CD14-positive monocyte (primary cell): ENCODE measurements at places on chromosomes 1 and 21. TPM values are rescaled to one million over a fixed set of nuclear protein-coding genes. Genes with fewer than 3 reads are reported as not detected.
A peak's percentile ranks its signal among the peaks of the same experiment; 100 is the strongest.

The RNASEL gene
- polyA plus RNA-seq = 12.3 TPM

DNA sequence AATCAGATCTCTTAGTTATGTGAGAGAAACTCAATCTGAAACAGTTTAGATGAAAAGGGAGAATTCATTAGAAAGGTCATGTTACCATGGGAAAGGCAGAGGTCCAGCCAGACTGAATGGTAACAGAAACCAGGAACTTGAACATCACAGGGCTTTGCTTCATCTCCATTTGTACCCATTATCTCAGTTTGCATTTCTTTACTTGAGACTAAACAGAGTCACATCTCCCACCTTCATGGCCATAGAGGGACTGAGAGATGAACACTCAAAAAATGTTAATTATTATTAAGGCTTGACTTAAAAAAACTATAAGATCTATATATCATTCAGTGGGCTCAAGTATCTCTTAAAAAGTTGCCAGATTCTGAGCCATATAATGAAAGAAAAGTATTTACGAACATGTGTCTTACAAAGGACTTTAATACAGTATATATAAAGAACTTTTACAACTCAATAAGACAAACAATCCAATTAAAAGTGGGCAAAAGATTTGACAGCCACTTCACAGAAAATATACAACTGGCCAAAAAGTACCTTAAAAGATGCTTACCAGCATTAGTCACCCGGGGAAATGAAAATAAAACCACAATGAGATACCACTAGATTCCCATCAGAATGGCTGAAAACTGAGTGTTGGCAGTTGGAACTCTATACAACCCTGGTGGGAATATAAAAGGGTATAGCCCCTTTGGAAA is 13.2 kb downstream of the KYAT3 start:
- H3K4me1 ChIP-seq = peaks cover 14% of the 10 kb centered on the region
- no peak for DNase-seq
- no peaks in the 10 kb centered on the region for H3K27me3 ChIP-seq
- H3K27ac ChIP-seq = no peak overlapping the region
- H3K4me3 ChIP-seq = no peak overlapping the region

- no peak overlapping the region for H3K27ac ChIP-seq
- H3K36me3 ChIP-seq = no peaks in the 10 kb centered on the region
- H3K4me3 ChIP-seq = no peak overlapping the region
- no peaks in the 10 kb centered on the region for H3K4me1 ChIP-seq
Measured at GRCh38 chr1:191804311-191804710, 354.0 kb upstream of the RGS18 start.

DNA sequence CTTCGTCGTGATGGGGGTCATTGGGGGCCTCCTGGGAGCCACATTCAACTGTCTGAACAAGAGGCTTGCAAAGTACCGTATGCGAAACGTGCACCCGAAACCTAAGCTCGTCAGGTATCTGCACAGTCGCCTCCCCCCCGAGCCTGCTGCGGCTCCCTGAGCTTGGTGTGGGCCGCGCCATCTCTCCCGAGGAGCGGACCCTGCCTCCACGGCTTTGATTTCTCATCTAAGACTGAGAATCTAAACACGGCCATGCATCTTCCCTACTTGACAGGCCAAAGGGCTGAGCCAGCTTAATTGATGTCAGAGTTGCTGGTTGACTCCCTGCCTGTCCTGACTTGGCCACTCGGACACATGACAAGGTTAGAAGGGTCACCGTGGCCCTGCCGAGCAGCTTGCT is 19.1 kb downstream of the NPPA start:
- H3K4me3 ChIP-seq = no peak overlapping the region
- H3K27me3 ChIP-seq = no peaks in the 10 kb centered on the region
- H3K4me1 ChIP-seq = no peaks in the 10 kb centered on the region
- no peak for DNase-seq
- H3K27ac ChIP-seq = no peak overlapping the region
- peaks cover 99% of the 10 kb centered on the region for H3K36me3 ChIP-seq

DNA sequence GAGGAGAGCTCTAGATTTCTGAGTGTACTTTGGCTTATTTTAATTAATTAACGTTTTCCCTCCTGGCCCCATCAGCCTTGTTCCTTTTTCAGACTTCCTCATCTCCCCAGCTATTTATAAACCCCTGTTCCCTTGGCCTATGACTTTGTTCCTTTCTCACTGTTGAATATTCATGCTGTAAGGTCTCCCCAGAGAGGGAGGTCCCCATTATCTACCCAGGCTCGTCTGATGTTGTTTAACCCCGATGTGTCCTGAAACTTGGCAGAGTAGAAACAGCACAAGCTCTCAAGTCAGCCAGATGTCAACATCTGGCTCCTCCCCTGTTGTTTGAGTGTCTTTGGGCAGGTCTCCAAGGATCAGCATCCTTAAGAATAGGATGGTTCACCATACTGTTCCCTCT is 153.6 kb downstream of the HIVEP3 start:
- H3K4me1 ChIP-seq = peaks cover 82% of the 10 kb centered on the region
- H3K36me3 ChIP-seq = no peaks in the 10 kb centered on the region
- H3K4me3 ChIP-seq = peak overlapping the region; percentile 66
- peak overlapping the region; percentile 84 for H3K27ac ChIP-seq
- no peaks in the 10 kb centered on the region for H3K27me3 ChIP-seq
- DNase-seq = peak; percentile 69

GRCh38 chr1:225435487-225435886 is 7.6 kb upstream of the LBR start:
- no peaks in the 10 kb centered on the region for H3K36me3 ChIP-seq
- H3K27me3 ChIP-seq = no peaks in the 10 kb centered on the region
- no peak for DNase-seq
- no peak overlapping the region for H3K27ac ChIP-seq
- H3K4me3 ChIP-seq = no peak overlapping the region

The SPRR2E gene
- polyA plus RNA-seq = not detected

DNA sequence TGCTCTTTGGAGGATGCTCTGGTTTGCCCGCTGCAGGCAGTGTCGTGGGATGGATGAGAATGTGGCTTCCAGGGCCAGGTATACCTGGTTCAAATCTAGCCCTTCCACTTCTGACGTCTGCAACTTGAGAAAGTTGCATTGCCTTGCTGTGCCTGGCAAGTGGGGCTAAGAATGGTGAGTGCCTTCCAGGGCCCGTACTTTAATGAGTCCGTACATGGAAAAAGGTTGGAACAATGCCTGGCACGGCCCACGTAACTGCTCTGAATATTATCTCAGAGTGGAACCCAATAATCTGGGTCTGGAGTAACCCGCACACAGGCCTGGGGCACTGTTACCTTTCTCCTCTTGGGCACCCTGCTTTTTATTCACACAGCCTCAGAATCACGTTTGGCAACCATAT is 146.7 kb upstream of the EDN2 start:
- no peaks in the 10 kb centered on the region for H3K4me1 ChIP-seq
- H3K4me3 ChIP-seq = no peak overlapping the region
- DNase-seq = no peak
- H3K27me3 ChIP-seq = no peaks in the 10 kb centered on the region

The CD1B gene
- polyA plus RNA-seq = 1.3 TPM

GRCh38 chr1:29259802-29260441 is 23.6 kb downstream of the PTPRU start:
- peaks cover 59% of the 10 kb centered on the region for H3K27me3 ChIP-seq
- peak; percentile 32 for DNase-seq
- peaks cover 9% of the 10 kb centered on the region for H3K4me1 ChIP-seq
- no peak overlapping the region for H3K27ac ChIP-seq

DNA sequence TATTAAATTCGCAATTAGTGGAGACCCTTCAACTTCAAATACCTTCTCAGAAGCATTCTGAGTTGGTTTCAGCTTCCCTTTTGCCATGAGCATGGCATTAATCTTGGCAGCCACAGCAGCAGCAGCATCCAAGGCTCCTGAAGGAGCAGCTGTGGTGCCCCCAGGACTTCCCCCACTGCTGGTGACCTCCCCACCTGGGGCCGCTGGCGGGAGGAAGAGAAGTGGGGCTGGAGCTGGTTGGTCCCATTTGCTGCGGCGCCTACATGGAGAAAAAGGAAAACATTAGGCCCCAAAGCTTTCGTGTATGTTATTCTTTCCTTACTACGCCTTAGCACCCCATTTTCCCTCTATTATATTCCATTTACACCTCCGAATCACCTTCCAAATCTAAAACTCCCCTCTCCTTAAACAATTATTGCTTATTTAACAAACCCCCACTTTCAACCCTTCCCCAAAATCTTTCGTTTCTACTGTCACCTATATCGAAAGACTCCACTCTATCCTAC is 569 bp downstream of the KHDC4 start:
- H3K36me3 ChIP-seq = peaks cover 35% of the 10 kb centered on the region
- peak overlapping the region; percentile 94 for H3K27ac ChIP-seq
- DNase-seq = no peak
- no peaks in the 10 kb centered on the region for H3K27me3 ChIP-seq
- H3K4me3 ChIP-seq = peak overlapping the region; percentile 94
- H3K4me1 ChIP-seq = peaks cover 22% of the 10 kb centered on the region

The MEGF6 gene
- 1.2 TPM for polyA plus RNA-seq

DNA sequence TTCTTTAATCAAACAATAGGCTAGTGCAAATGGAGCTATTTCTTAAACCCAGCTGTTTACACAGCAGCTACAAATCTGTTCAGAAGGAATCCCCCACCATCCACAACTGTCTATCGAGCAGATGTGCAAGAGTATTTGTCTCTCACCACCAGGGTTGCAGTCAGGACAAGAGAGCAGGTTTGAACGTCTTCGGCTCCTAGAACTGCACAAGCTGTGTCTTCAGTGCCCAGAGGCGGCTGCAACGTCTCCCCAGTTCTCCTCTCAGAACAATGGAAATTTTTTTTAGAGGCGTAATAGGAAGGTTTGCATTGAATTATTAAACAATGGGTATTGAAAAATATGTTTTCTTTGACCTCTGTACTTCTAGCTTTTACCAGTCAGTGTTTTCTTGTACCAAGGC is 7.3 kb downstream of the OVAAL start:
- H3K4me3 ChIP-seq = no peak overlapping the region
- no peaks in the 10 kb centered on the region for H3K4me1 ChIP-seq
- no peaks in the 10 kb centered on the region for H3K27me3 ChIP-seq
- H3K27ac ChIP-seq = no peak overlapping the region

GRCh38 chr1:100589667-100590066 is 51.7 kb downstream of the GPR88 start:
- H3K27ac ChIP-seq = no peak overlapping the region
- DNase-seq = no peak
- H3K36me3 ChIP-seq = no peaks in the 10 kb centered on the region
- no peak overlapping the region for H3K4me3 ChIP-seq

The OPTC gene
- polyA plus RNA-seq = not detected

The ETV3L gene
- not detected for polyA plus RNA-seq

- no peaks in the 10 kb centered on the region for H3K4me1 ChIP-seq
- DNase-seq = no peak
- no peak overlapping the region for H3K27ac ChIP-seq
- no peak overlapping the region for H3K4me3 ChIP-seq
- H3K36me3 ChIP-seq = no peaks in the 10 kb centered on the region
- no peaks in the 10 kb centered on the region for H3K27me3 ChIP-seq
Measured at GRCh38 chr21:27759820-27760219, 792.9 kb upstream of the ADAMTS5 start.

GRCh38 chr1:169795687-169796086 is 980 bp upstream of the METTL18 start:
- DNase-seq = no peak
- H3K27ac ChIP-seq = peak overlapping the region; percentile 89
- H3K4me3 ChIP-seq = peak overlapping the region; percentile 68

DNA sequence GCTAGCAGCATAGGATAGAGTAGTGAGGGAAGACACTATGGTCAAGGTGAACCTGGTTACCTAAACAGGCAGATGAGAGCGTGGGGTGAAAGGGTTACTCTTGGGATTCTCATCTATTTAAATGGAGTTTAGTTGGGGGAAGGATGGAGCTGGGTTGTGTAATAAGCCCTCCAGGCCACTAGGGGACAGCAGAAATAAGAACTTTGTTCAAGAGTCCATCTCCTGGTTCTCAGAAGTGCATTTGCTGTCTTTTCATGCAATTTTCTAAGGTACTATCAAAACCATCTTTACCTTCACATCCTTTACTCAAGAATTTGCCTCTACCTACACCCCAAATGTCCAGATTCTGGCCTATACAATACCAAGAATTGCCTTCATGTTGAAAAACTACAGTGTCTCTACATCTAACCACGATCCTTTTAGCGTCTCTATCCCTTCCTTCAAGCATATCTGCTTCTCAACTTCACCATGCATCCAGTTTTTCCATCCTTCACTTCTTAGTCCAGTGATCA is 28.0 kb downstream of the SLAMF1 start:
- peak; percentile 18 for DNase-seq
- no peak overlapping the region for H3K27ac ChIP-seq
- H3K36me3 ChIP-seq = no peaks in the 10 kb centered on the region
- peaks cover 12% of the 10 kb centered on the region for H3K4me1 ChIP-seq

GRCh38 chr1:226825037-226825745 is 45.2 kb upstream of the PSEN2 start:
- H3K27me3 ChIP-seq = no peaks in the 10 kb centered on the region
- no peaks in the 10 kb centered on the region for H3K36me3 ChIP-seq
- H3K4me3 ChIP-seq = no peak overlapping the region
- no peak overlapping the region for H3K27ac ChIP-seq
- peaks cover 13% of the 10 kb centered on the region for H3K4me1 ChIP-seq

DNA sequence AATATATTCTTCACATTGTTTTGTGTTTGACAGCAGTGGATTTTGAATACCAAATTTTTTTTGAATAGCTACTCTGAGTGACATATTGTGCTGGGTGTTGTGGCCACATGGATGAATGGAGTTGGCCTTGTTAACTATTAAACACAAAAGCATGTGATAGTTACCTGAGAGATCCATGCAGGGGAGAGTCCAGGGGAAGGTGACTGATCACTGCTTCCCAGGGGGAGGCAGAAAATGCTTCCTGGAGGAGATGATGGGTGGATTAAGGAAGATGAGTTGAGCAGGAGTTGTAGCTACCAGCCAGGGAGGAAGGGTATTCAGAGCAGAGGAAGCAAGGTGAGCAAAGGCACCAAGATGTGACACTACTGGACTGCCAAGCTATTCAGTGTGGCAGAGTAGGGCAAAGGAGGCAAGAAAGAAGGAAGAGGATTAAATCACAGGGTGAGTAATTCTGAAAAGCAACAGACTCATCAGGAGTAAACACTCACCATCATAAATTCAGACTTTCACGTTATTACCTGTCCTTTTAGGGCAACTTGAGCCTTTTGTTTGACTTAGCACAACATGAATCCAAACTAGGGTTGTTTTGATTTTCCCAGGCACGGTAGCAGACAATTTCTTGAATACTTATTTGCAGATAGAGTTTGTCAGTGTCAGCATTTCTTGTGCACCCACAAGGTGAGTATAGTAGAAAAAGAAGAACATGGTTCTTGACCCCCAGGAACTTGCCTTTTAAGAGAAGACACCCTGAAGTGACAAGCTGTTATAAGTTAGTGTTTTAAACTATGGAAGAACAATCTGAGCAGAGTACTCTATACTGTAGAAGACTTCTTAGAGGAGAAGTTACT is 4.2 kb downstream of the CD46 start:
- DNase-seq = no peak
- no peak overlapping the region for H3K4me3 ChIP-seq
- H3K27ac ChIP-seq = no peak overlapping the region
- peaks cover 31% of the 10 kb centered on the region for H3K36me3 ChIP-seq
- H3K4me1 ChIP-seq = peaks cover 45% of the 10 kb centered on the region

- no peak overlapping the region for H3K4me3 ChIP-seq
- DNase-seq = no peak
- no peak overlapping the region for H3K27ac ChIP-seq
- no peaks in the 10 kb centered on the region for H3K27me3 ChIP-seq
- H3K36me3 ChIP-seq = no peaks in the 10 kb centered on the region
Measured at GRCh38 chr1:53590531-53591515, 131.6 kb downstream of the DMRTB1 start.

- DNase-seq = no peak
- no peaks in the 10 kb centered on the region for H3K27me3 ChIP-seq
- H3K27ac ChIP-seq = no peak overlapping the region
- H3K36me3 ChIP-seq = no peaks in the 10 kb centered on the region
- H3K4me3 ChIP-seq = no peak overlapping the region
- no peaks in the 10 kb centered on the region for H3K4me1 ChIP-seq
Measured at GRCh38 chr21:15379776-15380175, 315.0 kb upstream of the NRIP1 start.
